ENCODE measurements at places on chromosomes 13 and 19.

GRCh38 chr13:46124967-46125933, 20.4 kb upstream of the CPB2 start:
- no peak for DNase-seq

DNA sequence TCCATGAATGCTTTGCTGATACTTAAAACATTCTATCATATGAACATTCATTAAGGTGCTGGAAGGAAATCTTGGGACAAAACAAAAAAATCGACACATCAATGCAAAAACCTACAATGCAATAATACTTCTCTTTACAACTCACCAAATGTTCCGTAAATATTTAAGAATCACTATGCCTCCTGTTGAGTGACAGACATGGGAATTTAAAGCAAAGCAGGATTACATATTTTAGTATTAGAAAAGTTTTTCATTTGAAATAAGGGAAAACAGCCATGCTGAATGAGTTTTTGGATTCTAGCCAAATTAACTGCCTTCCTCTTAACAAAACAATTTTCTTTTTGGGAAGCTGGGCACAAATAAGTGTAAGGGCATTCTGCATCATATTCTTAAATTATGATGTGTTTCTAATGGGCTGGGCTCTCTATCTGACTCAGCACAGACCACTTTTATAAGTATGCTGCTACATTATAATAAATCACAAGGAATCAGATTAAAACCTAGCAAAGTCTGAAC, 93.7 kb downstream of the RBM26 start:
- DNase-seq = no peak

GRCh38 chr19:12521996-12522395, 29.3 kb downstream of the ZNF564 start:
- no peak for DNase-seq

DNA sequence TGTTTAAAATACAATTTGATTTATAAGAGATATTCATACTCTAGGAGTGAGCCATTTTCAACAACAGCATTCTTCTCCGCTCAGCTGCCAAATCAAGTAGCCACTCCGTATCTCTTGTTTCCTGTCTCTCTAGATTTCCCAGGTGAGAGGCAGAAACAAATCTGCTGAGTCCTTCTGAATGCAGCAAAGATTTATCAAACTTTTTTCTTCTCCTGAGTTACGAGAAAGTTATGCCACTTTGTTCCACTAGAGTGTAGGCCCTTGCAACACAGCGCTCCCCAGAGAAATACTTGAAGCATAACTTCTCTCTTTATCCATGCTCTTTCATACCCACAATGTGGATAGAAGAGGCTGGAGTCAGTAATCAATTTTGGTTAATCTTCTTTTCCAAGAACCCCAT, 1960.8 kb downstream of the OLFM4 start:
- no peak for DNase-seq

GRCh38 chr13:102470283-102470917, 68.6 kb upstream of the FGF14 start:
- no peak for DNase-seq

- no peak for DNase-seq
These were observed 2.7 kb downstream of the C2CD4C start for GRCh38 chr19:406135-406781.

DNA sequence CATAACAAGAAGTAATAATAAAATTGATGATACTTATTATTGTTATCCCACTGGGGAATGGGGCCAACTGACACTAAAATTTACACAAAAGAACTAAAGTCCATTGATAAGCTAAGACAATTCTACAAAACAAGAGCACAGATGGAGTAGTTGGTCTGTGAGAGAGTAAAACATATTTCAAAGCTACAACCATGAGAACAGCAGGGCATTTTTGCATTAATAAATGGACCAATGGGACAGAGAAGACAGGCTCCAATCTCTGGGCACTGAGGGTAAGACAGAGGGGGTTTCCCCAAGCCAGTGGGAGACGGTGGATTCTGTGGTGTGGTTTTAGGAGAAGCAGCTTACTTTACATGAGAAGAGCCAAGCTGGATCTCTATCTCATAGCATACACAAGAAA, 14.4 kb downstream of the KANK2 start:
- DNase-seq = no peak

- DNase-seq = no peak
These were observed 29.2 kb downstream of the ZNF844 start for GRCh38 chr19:12093777-12094176.

DNA sequence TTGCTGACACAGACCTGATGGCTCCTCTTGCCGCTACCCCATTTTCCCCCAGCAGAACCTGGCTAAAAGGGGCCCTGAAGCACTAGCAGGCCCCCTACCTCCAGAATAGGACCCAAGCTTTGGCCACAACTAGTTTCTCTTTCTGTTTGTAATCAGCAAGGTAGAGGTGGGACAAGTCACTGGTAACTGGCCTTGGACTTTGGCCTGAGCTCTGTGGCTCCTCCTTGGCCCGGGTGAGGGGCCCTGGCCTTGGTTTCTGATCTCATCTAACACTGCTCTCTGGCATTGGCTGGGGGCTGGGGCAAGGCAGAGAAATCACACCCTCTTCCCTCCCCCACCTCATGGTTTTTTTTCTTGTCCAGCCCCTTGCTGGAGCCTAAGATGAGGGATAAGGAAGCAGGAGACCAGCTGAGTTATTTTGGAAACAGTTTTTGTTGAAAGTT, 2.1 kb downstream of the CALM3 start:
- no peak for DNase-seq

- DNase-seq = no peak
These were observed 2304.4 kb downstream of the PCDH9 start for GRCh38 chr13:64925727-64926126.

- no peak for DNase-seq
These were observed 165.4 kb upstream of the PCDH9 start for GRCh38 chr13:67395577-67395976.

Measured in fibroblast of skin of left biceps (primary cell).